ENCODE measurements at places on chromosomes 1 and 21.

DNA sequence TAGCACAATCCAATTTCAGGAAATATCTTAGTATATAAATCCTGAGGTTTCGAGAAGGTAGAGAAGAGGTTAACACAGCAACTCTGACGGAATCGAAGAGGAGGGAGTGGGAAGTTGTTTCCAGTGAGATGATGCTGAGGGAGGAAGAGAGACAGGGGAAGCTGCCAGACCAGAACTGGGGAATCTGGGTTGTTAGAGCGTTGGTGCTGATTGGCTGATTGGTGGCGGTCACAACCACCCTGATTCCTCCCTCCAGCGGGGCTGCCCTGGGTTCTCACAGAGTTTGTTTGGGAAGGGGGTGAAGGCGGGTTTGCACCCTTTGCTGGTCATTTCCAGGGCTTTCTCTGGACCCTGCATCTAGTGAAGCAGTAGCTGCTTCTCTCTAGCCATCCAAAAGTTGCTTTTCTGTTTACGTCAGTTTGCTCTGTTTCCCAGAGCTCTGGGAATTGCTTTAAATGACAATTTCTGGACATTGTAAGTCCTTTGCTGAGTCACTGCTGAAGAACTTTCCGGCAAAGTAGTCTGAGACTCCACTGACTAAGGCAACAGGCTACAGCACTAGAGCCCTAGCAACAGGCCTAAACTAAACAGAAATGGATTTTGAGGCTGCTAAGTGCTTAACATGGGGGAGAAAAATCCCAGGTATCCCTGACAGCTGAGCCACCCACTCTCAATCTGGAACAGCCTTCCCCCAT is 90.1 kb downstream of the TENT5C start:
- DNase-seq, result peak; percentile 89

GRCh38 chr21:42751866-42752265 is 98.4 kb downstream of the PDE9A start:
- DNase-seq, result no peak

DNA sequence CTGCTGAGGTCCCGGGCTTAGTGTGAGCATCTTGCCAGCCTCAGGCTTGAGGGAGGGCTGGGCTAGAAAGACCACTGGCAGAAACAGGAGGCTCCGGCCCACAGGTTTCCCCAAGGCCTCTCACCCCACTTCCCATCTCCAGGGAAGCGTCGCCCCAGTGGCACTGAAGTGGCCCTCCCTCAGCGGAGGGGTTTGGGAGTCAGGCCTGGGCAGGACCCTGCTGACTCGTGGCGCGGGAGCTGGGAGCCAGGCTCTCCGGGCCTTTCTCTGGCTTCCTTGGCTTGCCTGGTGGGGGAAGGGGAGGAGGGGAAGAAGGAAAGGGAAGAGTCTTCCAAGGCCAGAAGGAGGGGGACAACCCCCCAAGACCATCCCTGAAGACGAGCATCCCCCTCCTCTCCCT is 7.2 kb upstream of the HTR6 start:
- no peak for DNase-seq

GRCh38 chr1:156213644-156213966 is 798 bp downstream of the PMF1 start:
- no peak for DNase-seq

- DNase-seq, result no peak
Observed at GRCh38 chr1:247119600-247120407, 15.6 kb upstream of the ZNF669 start.

DNA sequence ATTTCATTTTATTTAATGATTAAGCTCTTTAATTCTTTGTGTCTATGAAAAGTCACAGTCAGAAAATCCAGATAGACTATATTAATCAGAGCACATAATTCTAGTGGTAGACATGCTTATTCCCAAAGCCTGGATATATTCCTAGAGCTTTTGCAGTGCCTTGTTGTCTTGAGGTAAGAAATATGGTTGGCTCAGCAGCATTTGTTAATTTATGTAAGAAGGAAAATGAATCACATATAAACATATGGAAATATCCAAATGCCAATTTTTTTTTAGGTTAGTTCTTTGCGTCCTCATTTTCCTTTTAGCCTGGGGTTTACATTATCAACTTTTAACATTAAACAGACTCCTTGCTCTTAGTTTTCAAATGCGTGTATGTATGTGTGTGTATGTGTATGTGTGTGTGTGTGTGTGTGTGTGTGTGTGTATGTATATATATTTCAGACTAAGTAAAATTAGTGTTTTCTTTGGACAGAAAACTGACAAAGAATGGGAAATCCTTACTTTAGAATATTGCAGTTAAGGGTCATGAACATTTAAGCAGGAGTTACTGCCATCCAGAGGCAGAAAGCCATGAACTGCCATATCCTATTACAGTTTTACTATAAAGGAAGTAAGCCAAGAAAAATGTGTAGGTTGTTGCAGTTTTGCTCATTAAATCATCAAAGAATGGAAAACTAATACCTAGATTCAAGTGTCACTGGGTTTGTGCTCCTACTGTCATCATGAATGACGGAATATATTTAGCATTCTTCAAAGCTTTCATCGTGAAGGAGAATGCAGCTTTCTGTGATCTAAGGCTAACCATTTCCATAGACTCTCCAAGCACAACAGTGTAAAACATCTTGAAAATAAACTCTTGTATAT is 477.1 kb upstream of the NR5A2 start:
- peak; percentile 14 for DNase-seq

DNA sequence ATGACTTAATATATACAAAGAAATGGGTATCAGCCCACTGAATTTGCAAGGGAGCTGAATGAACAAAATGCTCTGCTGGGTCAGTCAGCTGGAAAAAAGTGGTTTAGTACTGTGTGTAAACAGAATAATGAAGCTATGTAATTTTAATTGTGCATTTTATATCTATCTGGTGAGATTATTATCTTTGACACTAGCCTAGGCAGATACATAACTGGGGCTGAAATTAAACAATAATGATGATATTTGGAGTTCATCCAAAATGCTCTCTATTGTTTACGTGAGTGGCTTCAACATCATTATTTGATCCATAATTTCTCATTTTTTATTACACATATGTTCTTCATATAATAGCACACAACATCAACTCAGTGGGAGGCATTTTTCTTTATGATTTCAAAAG is 208.5 kb upstream of the SNX7 start:
- DNase-seq, result no peak

- no peak for DNase-seq
Observed at GRCh38 chr1:1346501-1346890, 2.7 kb downstream of the DVL1 start.

- DNase-seq, result no peak
Observed at GRCh38 chr21:44085491-44086321, 21.5 kb upstream of the PWP2 start.

DNA sequence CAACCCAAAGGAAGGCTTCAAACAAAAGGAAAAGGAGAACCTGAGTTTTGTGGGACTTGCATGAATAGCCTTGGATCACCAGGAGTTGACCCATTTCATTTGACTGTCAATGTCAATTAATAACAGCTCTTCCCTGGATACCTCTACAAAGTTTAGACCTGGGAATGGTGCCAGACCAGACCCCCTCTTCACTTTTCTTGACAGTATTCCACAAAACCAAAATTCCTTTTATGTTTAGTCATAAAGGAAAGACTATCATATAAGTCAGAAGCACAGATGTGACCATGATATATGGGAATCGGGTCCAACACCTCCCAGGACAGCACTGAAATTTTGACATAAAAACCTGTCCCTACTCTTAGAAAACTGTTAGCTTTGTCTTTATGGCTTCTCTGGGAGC is 191.8 kb downstream of the LYPLAL1 start:
- no peak for DNase-seq

DNA sequence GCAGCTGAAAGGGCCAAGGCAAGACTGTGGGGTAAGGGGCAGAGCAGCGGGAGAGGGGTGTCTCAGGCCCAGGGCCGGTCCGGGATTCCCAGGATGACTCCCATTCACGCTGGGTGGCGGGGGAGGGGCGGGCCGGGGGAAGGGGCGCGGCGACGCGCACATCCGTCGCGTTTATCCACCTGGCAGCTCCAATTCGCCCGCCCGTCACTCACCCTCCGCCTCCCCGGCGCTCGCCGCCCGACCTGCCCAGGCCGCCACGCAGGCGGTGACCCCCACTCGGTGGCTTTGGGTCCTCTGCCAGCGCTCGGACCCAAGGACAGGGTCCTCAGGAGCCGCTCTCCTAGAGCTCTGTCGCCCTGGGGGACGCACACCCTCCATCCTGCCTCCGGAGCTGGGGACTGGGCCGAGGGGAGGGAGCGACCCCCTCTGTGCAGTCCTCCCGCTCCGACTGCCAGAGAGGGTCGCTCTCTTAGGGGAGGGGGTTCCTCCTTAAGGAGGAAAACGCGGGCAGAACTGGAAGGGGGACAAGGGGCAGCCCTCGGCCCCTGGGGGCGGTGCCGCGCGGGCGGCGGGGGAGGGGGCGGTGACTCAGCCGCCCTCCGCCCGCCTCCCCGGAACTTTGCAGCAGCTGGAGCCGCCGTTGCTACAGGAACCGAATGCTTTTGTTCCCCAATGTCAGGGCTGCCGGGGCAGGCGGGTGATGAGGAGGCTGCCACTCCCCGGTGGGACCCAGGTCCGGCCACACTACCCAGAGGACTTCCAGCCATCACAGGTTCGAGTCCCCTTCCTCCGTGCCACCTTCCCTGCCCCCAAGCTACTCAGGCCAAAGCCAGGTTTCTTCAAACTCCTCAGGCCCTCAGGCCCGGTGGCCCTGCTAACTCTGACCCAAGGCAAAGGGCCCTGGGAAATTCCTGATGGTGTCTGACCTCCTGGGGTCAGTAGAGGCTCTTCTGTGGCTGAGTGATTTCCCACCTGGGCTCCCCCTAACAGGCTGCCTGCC is 3.4 kb downstream of the ADGRB2 start:
- DNase-seq, result peak; percentile 51

- DNase-seq, result peak; percentile 100
Observed at GRCh38 chr1:68384321-68384813, 65.4 kb downstream of the RPE65 start.
